ENCODE measurements at places on chromosomes 7 and 10. TPM values are rescaled to one million over a fixed set of nuclear protein-coding genes. Genes with fewer than 3 reads are reported as not detected.

SLC39A12 gene
- not detected for total RNA-seq

TMEM176A gene
- total RNA-seq, result not detected

DNA sequence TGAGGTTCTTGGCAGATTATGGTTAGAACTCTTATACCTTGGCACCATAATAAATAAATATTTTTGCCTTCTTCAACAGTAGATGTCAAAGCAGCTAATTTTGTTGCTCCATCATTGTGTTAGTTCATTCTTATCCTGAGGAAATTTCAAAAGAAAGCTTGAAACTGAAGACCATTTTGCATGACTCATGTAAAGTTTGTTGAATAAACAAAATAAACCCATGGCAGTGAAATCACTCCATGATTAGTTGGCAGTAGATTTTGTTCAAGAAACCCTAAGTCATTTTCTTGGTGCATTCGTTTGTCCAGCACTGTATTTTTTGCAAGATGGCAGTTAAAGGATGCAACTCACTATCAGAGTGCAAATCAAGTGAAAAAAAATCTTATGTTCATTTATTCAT lies 91.6 kb downstream of the HECW1 start:
- peak; percentile 11 for DNase-seq

- peak; percentile 17 for DNase-seq
Observed at GRCh38 chr10:123573236-123574108, 92.7 kb upstream of the GPR26 start.

DOCK1 gene
- total RNA-seq, result 37.6 TPM

DNA sequence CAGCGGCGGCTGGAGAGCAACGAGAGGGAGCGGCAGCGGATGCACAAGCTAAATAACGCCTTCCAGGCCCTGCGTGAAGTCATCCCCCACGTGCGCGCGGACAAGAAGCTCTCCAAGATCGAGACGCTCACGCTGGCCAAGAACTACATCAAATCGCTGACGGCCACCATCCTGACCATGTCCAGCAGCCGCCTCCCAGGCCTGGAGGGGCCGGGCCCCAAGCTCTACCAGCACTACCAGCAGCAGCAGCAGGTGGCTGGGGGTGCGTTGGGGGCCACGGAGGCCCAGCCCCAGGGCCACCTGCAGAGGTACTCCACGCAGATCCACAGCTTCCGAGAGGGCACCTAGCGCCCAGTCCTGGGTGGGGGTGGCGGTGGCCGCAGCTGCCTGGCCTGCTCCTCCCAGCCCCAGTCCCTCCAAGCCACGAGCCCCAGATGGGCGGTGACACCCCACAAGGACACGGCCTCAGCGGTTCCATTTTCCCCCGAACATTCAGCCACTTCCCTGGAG lies 1.3 kb downstream of the BHLHA15 start:
- DNase-seq, result no peak
